CD14-positive monocyte (primary cell): ENCODE measurements at places on chromosomes 16 and 17. TPM values are rescaled to one million over a fixed set of nuclear protein-coding genes. Genes with fewer than 3 reads are reported as not detected.

Gene G6PC1
- polyA plus RNA-seq = not detected

Gene CDRT15L2
- polyA plus RNA-seq = not detected in 2 replicates

Gene TMEM98
- polyA plus RNA-seq = not detected

Gene EPN3
- polyA plus RNA-seq = not detected

Gene SGCA
- polyA plus RNA-seq = 0.89 TPM

Gene CCDC78
- 0.96 and 1.8 TPM in 2 replicates for polyA plus RNA-seq

Gene QPRT
- polyA plus RNA-seq = 2.1 TPM

Gene ZNF597
- polyA plus RNA-seq = 0.36 and 0.80 TPM in 2 replicates

Gene UBALD2
- 1.4 TPM for polyA plus RNA-seq

Gene GPR142
- polyA plus RNA-seq = not detected

Gene PHLPP2
- polyA plus RNA-seq = 1.4 TPM
